ENCODE measurements at places on chromosomes 13 and 19.

DNA sequence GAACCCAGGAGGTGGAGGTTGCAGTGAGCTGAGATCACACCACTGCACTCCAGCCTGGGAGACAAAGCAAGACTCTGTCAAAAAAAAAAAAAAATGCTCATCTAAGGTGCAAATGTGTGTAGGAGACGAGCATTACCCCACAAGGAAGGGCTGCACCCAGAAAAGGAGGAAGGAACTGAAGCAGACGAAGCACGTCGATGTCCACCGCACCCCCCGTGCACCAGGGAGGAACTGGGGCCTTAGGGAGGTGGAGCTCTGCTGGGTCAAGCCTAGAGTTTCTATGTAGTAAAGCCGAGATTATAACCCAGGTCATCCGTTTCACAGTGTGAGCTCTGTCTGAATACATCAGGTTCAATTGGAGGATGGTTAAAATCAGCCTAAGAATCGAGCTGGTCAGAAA lies 1.1 kb downstream of the VSTM1 start:
- DNase-seq = no peak

- no peak for DNase-seq
Observed at GRCh38 chr13:20264271-20265018, 32.3 kb upstream of the GJB6 start.

DNA sequence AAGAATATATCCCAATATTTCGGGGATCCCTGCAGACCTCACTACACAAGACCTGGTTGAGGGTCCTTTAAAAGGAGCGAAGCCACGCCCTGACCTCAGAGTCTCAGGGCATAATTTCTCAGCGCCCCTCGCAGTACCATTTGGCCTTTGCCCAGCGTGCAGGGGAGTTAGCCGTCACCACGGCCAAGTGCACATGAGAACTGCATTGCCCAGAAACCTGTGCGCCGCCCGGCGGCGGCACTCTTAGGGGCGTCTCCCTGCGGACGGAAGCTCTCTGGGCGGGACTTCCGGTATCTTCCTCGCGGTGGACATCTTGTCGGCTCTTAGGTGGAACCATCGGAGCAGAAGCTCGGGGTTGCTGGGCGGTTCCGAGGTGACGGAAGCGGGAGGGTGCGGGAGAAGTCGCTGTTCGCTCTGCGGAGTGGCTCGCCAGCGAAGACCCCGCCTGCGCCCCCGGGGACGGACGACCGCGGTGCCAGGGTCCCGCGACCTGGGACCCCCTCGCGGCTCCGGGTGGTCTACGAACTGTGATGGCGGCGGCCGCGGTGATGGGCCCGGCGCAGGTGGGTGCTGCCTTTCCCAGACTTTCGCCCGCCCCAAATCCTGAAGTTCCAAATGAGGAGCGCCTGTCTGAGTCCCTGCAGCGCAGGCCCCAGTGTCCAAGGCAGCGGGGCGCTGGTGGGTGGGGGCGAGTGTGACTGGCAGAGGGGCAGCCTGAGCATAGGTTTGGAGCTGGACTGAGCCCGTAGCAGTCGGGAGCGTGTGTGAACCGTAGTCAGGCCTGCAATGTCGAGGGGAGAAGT lies at the start of gene ZNF134:
TSS of gene ZNF134 (plus strand) at position 302 of the 803 bp plus-strand sequence. CDS start 5,227 bp downstream, outside the sequence.
- peak; percentile 95 for DNase-seq

DNA sequence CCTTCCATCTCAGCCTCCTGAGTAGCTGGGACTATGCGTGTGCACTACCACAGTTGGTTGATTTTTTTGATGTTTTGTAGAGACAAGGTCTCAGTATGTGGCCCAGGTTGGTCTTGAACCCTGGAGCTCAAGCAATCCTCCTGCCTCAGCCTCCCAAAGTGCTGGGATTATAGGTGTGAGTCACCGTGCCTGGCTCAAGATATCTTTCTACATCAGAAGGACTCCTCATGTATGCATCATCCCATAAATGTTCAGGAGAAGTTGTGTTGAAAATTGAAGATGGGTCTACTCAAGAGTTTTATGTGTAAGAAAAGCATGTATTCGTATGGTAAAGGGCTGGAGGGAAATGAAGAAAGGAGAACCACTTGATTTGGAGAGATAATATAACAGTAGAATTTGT lies 71.8 kb upstream of the STK24 start:
- DNase-seq = no peak

Data from cerebellar cortex (tissue), 1 donor.